ENCODE measurements at places on chromosomes 6 and 20.

DNA sequence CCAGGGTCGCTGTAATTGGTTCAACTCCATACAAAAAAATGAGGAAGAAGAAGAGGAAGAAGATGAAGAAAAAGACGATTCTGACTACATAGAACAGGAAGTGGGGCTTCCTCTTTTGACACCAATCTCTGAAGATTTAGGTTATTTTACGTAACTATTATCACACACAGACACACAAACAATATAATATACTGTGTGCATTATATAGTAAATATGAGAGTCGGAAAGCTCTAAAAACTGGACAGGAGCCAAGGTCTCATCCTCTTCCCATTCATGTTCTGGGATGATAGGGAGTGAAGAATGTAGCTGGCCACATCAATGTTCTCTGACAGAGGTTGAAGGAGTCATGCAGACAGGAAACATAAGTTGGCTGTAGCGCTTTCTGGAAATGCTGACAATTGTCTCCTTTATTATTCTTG lies 13.3 kb downstream of the RSPH4A start:
- no peak for DNase-seq

DNA sequence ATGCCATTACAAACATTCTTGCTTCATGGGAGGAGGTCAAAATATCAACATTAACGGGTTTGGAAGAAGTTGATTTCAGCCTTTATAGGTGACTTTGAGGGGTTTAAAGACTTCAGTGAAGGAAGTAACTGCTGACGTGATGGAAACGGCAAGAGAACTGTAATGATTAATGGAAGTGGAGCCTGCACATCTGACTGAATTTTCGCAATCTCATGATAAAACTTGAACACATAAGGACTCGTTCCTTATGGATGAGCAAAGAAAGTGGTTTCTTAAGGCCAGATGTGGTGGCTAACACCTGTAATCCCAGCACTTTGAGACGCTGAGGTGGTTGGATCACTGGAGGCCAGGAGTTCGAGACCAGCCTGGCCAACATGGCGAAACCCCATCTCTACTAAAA lies 226.1 kb downstream of the BCAS1 start:
- no peak for DNase-seq

DNA sequence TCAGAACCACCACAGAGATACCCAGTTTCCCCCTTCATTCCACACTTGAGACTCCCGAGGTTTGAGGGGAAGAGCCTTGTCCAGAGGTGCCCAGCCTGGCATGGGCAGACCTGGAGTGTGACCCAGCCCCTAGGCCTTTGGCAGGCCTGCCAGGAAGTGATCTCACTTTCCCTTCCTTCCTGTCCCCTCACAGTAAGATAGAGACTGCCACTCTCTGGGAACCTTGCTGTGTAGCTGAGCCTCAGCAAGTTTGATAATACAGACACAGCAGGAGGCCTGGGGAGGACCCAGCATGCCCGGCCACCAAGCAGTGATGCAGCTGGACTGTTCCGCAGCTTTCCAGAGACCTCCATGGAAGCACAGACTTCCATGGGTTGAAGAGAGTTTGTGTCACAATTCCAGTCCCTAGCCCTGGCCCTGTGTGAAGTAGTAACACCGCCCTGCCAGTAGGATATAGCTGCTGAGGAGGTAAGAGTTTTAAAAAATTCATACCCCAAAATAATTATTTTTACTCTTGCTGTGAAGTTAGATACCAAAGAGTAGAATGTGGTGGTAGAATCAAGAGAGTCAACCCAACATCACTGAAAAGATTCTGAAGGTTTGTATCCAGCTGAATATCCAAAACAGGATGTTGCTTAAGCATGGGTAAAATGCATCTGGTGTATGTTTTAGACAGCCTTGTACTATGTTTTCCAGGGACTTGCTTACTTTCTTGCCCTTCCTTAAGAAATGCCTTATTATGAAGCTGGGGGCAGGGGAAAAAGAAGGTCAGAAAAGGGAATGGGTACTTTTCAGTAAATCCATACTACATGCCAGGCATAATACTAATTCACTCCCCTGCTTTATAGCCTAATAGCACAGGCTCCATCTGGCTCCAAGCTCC lies 16.3 kb downstream of the PKIG start:
- DNase-seq = no peak

GRCh38 chr6:34243131-34243771 lies 5.6 kb downstream of the SMIM29 start:
- no peak for DNase-seq

- DNase-seq = no peak
These were observed 631 bp upstream of the PGBD1 start for GRCh38 chr6:28280595-28281287.

- DNase-seq = no peak
These were observed 1.6 kb downstream of the CLIC5 start for GRCh38 chr6:46014046-46014445.

- DNase-seq = no peak
These were observed 140.3 kb downstream of the CEP57L1 start for GRCh38 chr6:109235481-109236038.

GRCh38 chr6:4474810-4475209 lies 301.4 kb upstream of the CDYL start:
- no peak for DNase-seq

DNA sequence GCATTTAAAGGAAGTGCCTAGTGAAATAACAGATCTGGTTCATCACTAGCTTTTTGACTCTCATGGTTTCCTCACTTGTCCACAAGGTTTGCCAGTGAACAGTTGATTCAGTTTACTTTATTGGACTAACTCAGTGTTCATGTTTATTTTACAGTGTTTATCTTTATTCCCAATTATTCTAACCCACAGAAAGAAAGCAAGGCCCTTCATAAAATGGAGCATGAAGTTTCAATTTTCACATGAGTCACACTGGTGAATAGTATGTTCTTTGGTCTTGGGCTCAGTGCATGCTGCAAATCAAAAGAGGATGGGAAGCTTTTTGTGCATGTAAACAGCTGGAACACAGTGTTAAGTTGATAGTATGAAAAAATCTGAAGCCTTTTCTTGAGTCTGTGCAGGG lies 217.6 kb upstream of the HDDC2 start:
- DNase-seq = no peak

DNA sequence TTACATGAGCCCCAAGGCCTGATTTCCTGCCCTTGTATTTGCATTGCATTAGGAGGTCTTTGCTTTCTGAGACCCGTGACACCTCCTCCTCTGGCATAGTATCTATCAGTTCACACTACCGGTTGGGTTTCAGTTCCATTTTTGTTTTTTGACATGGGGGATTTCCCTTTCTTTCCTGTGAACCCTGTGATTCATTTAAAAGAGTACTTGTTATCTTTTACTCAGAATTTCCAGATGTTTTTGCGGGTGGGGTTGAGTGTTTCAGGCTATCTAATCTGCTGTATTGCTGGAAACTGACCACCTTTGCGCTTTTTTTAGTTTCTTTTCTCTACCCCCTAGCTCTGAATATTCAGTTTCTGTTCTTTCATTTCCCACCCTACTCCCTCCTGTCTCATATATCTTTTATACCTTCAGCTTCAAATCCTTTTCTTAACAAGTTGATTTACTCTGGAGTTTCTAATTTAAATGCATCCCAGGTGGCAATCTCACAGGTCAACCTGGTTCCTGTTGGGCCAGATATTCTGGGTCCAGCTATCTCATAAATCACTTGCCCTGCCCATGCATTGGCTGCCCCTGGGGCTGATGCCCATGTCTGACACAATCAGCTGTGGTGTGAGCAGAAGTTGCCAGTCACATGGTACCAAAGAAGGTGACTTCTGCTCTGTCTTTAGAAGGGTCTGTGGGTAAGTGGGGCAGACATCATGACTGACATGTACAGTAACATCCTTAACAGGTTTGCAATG lies 14.3 kb upstream of the NCOA3 start:
- DNase-seq = peak; percentile 58

GRCh38 chr6:12479451-12479850 lies 189.3 kb downstream of the EDN1 start:
- no peak for DNase-seq

DNA sequence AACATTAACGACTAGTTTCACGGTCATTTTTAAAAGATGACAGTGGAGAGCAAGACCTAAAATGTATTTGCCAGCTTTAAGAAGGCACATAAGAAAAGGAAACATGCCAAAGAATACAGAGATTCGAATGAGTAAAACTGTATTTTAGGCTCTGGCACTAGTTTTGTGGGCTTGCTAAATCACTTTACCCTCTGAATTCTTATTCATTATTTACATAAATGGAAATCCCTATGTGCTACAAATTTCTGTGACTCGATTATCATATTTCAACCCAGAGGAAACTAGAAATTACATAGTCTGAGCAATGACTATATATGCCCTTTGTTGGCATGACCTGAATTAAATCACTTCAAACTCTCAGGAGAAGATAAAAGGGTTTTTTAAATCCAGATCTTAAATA lies 441.7 kb upstream of the RNF217 start:
- DNase-seq = no peak

DNA sequence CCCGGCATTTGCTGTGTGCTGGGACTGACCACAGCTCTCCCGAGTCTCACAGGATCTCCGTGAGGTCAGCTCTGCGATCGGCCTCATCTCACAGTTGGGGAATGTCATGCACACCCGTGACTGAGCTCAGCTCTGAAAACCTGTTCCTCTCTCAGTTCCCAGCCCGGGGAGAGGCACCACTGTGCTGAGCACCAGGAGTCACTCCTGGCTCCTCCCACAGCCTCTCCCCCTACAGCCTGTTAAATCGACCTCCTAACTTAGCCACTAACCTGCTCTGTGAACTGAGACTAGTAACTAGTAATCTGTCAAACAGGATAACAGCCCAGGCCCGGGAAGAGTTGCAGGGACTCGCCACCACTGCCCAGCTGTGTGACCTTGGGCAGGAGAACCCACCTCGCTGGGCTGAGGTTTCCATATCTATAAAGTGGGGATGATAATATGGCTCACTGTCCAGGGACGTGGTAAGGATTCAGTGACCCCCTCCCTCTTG lies 20.1 kb upstream of the NOL4L start:
- DNase-seq = no peak

- DNase-seq = no peak
These were observed 164.3 kb upstream of the PROKR2 start for GRCh38 chr20:5480824-5481600.

GRCh38 chr6:47663462-47664216 lies 34.7 kb upstream of the ADGRF4 start:
- no peak for DNase-seq

GRCh38 chr6:152821525-152821924 lies 70.9 kb downstream of the VIP start:
- no peak for DNase-seq

DNA sequence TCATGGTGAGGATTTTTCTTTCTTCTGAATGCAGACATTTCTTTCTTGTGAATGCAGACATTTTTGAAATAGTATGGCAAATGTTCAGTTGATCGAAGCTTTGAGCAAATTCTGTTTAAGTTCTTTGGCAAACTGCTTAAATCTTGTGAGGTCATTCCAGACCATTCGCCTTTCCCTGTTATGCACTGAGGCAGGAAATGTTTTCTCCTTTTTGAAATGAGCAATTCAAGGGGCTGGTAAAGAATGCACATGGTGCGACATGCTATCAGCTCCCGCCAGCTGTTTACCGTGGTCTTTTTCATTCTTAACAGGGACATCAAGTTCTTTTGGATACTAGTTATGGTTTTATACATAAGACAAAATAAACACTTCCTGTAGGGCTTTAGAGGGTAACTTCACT lies 112.0 kb upstream of the CCN2 start:
- DNase-seq = no peak

DNA sequence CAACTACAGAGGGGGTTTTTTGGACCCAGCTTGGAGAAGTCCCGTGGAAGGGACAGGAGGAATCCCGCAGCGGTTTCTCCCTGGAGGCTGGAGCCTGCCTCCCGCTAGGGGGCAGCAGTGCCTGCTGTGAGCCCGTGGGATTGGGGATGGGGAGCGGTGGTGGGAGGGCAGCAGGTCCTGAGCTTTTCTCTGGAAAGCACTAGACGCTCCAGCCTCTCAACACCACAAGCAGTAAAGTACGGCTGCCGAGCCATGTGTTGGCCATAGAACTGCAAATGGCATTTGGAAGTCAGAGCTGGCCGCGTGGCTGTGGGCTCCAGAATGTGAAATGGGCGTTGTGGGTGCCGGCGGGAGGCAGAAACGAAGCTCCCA lies 47.8 kb downstream of the GMPR start:
- DNase-seq = peak; percentile 7

GRCh38 chr6:85756982-85757381 lies 114.3 kb upstream of the SYNCRIP start:
- DNase-seq = no peak

- no peak for DNase-seq
These were observed 34.7 kb upstream of the SYNCRIP start for GRCh38 chr6:85677234-85677956.

DNA sequence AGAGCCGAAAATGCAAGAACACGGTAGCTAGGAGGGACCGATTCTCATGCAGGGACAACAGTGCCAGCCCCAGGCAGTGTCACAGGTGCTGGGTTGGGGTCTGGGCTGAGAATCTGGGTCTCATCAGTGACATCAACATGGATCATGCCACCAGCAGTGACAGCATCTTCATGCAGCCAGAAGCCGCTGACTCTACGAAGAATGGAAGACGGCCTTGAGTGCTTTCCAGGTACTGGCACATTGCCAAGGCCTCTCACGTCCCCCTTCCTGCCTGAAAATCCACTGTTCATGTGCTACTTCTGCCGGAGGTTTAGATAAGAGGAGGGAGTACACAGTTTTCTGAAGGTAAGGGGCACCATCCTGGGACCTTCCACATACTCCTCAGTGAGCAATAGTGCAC lies 141.1 kb upstream of the FOXQ1 start:
- no peak for DNase-seq

DNA sequence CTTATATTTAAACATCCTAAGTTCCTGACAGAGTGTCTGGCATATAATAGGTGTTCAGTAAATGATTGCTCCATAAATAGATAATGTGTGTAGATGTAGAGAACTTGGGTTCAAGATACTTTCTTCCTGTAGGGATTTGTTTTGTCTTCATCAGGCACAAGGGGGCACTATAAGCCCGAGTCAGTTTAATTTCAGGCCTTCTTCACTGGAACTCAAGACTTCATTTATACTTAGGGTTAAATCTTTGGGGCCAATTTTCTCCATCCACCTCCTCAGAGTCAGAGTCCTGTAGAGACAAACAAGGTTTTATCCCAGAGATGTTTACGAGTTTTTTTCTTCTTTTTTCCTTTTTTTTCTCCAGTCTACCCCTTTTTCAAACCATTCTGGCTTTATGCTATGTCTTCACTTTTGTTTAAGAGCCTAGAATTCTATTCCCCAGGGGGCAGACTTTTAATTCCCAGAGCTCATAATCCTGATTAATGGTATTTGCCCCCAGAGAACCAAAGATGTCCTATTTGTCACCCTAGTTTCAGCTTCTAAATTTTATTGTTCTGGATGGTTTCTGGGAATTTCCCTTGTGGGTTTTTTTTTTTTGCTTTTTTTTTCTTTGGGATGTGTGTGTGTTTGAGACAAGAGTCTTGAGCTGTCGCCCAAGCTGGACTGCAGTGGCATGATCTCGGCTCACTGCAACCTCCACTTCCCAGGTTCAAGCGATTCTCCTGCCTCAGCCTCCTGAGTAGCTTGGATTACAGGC lies 88.4 kb downstream of the HFE start:
- no peak for DNase-seq

GRCh38 chr6:56386717-56387116 lies 139.3 kb upstream of the COL21A1 start:
- no peak for DNase-seq

All from activated T-cell treated with anti-CD3 and anti-CD28 coated beads for 24 hours (primary cell).